ENCODE measurements at places on chromosomes 2 and 18.

GRCh38 chr2:51013079-51013932 lies 18.6 kb downstream of the NRXN1 start:
- DNase-seq: no peak

- DNase-seq: no peak
These were observed 165.6 kb downstream of the SMAD7 start for GRCh38 chr18:48785091-48785614.

DNA sequence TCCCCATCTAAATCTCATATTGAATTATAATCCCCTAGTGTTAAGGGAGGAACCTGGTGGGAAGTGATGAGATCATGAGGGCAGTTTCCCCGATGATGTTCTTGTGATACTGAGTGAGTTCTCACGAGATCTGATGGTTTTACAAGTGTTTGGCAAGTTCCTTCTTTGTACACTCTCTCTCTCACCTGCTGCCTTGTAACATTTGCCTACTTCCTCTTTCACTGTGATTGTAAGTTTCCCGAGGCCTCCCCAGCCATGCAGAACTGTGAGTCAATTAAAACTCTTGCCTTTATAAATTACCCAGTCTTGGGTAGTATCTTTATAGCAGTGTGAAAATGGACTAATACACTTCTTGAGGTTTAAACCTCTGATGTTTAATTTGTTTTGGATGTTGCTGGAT lies 177.5 kb downstream of the CD8B2 start:
- no peak for DNase-seq

GRCh38 chr18:68739462-68739861 lies 24.6 kb upstream of the TMX3 start:
- DNase-seq: no peak

- DNase-seq: peak; percentile 16
These were observed 5.9 kb upstream of the MRPL19 start for GRCh38 chr2:75640621-75641121.

DNA sequence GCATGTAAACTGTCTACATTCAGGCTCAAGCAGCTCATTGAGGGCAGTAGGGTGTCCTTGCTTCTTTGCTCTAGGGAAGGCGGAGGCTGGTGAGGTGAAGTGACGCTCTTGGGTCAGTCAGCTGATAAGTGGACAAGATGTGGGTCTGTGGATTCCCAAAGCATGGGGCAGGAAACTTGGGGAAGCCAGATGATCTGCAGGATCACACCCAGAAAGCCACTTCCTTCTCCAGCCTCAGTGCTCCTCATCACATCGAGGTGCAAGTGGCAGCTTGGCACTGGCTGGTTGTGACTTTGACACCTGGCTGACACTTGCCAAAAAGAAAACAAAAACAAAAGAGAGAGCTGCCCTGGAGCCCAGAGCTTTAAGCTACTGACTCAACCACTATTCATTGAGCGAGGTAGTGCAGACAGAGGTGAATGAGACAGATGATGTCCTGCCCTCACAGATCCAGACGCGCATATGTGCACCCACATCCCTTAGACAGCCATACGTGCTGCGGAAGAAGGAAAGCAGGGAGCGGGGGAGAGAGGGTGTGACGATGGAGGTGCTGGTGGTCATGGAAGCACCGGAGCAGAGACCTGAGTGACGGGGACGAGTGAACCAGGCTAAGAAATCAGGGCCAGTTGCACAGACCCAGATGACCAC lies 3.1 kb upstream of the CIB4 start:
- no peak for DNase-seq

DNA sequence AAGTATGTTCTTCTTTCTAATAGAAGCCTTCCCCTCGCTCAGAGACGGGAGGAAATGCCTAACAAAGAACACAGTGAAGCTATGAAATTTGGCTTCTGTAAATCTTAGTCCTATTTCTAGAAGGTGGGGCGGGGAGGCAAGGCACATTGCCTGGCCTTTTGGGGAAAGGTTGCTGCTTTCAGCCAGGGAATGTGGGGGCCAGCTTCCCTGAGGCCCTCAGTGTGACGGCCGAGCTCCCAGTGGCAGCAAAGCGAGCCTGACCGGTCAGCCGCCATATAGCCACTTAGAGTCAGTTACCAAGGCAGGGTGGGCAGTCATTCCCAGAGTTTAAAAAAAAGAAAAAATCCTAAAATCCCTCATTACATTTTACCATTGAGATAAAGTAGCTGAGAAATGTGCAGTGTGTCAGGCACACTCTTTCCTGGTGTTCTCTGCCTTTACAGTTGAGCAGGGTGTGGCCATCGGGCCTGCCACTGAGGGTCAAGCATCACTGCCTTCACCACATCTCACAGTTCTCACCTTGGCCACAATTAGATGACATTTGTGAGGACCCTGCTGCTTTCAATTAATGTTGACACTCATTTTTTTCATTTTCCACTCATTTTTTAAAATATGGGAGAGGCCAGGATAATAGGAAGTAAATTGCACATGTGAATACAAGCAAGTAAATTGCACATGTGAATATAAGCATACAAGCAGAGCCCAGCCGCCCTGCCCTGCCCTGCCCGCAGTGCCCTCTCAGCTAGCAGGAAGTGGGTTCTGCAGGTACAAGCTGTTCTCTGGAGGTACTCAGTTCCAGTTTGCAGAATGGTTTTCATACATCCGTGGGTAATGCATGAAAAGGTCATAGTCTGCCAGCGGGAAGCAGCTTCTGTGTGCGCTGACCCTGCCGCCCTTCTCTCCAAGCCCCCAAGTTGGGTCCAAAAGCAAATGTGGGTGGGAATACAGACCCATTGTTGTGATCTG lies 76.9 kb downstream of the WDSUB1 start:
- DNase-seq: peak; percentile 15

- no peak for DNase-seq
These were observed 4.6 kb downstream of the CD8A start for GRCh38 chr2:86786001-86786536.

- no peak for DNase-seq
These were observed 101.7 kb downstream of the STK39 start for GRCh38 chr2:168145426-168146310.

DNA sequence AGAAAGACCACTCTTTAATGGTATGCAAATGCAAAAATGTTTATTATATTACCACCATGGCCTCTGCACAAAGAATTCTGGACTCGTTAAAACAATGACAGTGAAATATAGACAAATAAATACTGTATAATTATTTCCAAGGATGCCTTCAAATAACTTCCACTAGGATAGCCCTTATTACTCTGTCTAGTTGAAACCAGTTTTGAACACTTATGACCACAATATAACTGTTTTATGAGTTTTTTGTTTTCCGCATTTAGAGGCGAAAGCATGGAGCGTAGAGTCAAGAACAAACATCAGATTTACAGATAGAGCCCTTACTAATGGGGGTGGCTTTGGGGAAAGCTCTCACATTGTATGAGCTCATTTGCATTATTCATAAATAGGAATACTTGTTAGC lies 559.5 kb downstream of the CNTNAP5 start:
- no peak for DNase-seq

DNA sequence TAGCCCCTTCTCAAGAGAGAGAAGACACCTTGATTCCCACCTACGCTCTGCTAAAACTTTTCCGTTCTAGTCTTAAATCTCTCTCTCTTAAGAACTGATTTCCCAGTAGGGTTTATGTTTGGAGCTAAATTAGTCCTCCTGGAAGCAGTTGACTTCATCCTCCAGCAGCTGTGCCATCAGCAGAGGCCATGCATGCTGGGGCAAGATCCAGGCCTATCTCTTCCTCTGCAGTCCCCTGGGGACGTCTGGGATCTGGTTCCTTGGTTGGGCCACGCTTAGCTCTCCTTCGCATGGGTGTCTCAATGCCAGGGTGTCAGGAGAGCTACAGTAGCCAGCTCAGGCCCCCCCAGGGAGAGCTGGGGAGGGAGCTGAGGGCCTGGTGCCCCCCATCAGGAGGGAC lies 49.7 kb downstream of the HPCAL1 start:
- DNase-seq: no peak

- DNase-seq: no peak
These were observed 113.4 kb upstream of the PKDCC start for GRCh38 chr2:41934329-41934958.

DNA sequence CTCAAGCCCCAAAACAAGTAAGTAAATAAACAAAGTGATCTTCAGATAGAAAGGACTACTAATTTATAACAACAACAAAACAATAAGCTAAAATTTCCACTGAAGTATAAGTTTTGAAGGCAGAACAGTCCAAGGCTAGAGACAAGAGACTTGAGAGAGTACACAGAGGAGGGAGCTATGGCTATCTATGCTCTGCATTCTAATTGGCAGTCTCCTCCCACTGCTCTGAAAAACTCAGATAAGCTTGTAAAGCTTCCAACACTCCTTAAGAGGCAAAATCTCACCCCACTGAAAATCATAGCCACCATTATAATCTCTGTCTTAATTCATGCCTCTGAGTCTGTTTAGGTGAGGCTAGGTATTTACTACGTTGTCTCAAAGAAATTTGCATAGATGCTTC lies 714.6 kb upstream of the LRATD1 start:
- DNase-seq: no peak

- no peak for DNase-seq
These were observed 14.1 kb upstream of the INO80C start for GRCh38 chr18:35511833-35512232.

- no peak for DNase-seq
These were observed 1.3 kb upstream of the ANTXR1 start for GRCh38 chr2:69011611-69012157.

DNA sequence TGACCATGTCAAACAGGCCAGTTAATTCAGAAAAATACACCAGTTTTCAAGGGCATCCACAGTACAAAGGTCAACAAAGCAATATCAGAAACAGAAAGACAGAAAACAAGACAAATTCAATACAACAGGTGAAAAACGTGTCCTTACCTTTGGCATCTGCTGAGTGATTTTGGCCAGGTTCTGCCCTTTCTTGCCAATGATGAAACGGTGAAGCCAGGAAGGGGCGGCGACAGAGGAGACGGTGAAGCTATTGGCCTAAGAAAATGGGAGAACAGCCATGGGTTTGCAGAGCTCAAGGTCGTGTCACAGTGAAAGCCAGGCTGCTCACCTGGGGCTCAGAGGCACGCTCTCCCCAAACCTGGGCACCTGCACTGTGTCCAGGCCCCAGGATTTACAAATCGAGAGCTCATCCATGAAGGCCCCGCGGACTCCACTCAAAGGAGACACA lies 60.5 kb downstream of the HDLBP start:
- DNase-seq: no peak

Measured in stimulated activated CD8-positive, alpha-beta memory T cell treated with anti-CD3 and anti-CD28 coated beads, Interleukin-2, amount 100 ng/mL, for 1 hour (primary cell).